ENCODE measurements at places on chromosomes 2 and 18. TPM values are rescaled to one million over a fixed set of nuclear protein-coding genes. Genes with fewer than 3 reads are reported as not detected.

The NDC80 gene
- total RNA-seq, result 101 TPM

The DTNB gene
- total RNA-seq, result 23.7 TPM

The ABCG5 gene
- not detected for total RNA-seq

The RTP5 gene
- total RNA-seq, result not detected

DNA sequence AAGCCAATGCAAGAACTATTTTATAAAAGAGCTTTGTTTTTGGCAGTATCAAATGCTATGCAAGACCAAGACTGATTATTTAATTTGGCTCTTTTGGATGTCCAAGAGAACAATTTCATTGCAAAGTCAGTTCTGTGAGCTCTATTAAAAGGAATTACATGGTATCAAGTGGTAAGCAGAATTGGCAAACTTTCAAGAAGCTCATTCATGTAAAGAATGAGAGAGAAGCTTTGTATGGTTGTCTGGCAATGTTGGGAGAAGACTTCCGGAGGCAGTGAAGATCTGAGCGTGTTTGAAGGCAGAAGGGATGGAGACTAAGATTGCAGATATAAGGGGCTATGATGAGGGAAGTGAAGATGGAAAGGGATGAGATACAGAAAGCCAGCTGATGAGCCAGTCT is 49.6 kb downstream of the CPS1 start:
- DNase-seq, result no peak

- DNase-seq, result no peak
These were observed 211.6 kb downstream of the SEPTIN10 start for GRCh38 chr2:109402180-109402579.
